H9 (cell line): ENCODE measurements at places on chromosomes 4 and X.

GRCh38 chrX:104310090-104310489, 55.4 kb upstream of the ESX1 start:
- DNase-seq = no peak

DNA sequence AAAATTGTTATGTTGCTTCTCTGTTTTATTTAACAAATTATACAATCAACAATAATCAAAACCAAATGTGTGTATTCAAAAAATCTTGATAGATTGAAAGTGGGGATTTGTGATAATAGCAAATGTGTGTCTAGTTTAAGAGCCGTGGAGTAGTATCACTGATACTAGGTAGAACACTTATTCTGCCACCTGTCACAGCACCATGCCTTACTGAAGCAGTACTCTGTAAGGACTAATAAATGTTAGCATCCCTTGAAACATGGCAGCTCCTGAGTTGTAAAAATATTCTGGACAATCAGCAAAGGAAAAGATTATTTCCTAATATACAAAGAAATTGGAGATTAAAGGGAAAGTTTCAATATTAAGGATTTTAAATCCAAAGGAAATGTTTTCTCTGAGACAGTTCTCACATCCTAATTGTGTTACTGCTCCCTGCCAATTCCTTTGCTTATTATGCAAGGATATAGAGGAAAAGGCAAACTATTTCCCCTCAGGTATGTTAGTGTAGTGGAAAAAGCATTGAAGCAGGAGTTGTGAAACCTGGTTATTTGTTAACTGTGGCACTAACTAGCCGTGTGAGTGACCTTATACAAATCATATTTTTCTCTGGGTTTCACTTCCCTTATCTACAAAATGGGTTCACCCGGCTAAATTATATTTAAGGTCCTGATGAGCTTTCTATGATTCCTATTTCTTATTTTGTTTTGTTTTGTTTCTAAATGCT, 303.1 kb downstream of the ARHGAP24 start:
- DNase-seq = no peak

DNA sequence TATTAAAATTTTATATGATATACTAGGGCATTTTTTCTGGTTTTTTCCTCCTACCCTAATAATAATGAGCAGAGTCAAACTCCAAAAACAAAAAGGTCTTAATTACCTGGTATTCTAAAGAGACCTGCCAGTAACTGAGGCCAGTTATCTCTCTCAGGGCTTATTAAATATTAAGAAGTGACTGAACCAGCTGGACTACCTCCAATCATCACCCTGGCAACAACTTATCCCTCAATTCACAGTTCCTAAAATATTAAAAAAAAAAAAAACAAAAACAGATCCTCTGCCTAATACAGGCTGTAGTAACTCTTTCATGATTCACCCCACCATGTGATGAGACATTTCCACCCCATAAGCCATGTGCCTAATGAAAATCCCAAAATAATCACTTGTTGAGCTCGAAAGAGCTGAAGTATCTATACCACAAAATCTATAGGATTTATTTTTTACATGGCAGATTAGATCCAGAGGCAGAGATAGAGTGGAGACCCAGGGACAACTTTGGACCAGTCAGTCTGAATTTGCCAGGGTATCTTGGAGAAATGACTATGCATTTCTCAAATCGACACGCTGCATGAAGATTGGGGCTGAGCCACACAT, 698.0 kb downstream of the FAT4 start:
- no peak for DNase-seq

- no peak for DNase-seq
Observed at GRCh38 chr4:1290165-1290977, 680 bp downstream of the MAEA start.

GRCh38 chrX:47351706-47352105, 18.7 kb upstream of the ZNF157 start:
- DNase-seq = no peak

DNA sequence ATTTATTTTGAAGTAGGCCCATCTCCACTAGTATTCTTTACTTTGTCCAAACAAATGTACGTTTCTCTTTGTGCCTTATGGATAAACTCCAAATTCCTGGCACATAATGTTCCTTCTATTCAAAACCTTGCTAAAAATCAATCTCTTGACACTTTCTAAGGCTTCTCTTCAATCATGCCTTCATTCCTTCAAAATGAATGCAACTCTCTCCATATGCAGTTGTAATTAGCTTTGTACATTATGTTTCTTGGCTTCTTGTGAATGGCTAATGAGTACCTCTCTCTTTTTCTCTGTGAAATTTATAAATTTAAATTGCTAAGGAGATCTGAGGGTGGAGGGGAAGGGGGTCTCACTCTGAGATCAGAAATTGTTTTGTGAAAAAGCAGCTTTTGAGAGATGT, 24.0 kb upstream of the ANK2 start:
- DNase-seq = no peak

- DNase-seq = no peak
Observed at GRCh38 chrX:53374923-53375322, 47.5 kb downstream of the SMC1A start.

DNA sequence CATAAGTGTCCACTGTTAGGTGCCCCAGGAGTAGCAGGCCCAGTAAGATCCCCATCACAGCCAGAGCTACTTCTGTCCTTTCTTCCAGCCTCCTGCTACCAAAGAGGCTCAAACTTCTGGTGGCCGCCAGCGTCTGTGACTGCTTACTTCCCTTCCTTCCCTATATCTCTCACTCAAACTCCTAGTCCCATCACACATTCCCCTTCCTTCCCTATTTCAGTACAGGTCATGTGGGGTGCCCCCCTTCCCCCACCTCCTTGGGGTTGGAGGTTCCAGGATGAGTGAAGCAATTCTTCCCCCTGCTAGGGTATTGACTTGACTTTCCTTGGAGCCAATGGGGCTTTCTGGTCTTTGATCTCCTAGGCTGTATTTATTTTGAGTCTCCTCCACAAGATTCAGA, at the start of gene VSIG4:
Gene VSIG4, minus strand, starts transcription at position 137 of the 400 bp plus-strand sequence. Its CDS starts 82 bp downstream, at position 55.
- no peak for DNase-seq

GRCh38 chr4:148300877-148301276, 141.3 kb downstream of the NR3C2 start:
- DNase-seq = no peak

GRCh38 chrX:139194571-139195280, 335.8 kb upstream of the F9 start:
- peak; percentile 48 for DNase-seq

DNA sequence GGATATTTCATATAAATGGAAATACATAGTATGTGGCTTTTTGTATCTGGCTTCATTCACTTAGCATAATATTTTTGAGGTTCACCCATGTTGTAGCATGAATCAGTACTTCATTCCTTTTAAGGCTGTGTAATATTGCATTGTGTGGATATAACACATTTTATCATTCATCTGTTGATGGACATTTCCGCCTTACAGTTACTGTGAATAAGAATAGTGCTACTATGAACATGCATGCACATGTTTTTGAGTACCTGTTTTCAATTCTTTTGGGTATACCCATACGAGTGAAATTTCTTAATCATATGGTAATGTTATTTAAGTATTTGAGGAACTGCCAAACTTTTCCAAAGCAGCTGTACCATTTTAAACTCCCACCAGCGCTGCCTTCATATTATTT, 539.6 kb upstream of the DIPK2B start:
- no peak for DNase-seq

DNA sequence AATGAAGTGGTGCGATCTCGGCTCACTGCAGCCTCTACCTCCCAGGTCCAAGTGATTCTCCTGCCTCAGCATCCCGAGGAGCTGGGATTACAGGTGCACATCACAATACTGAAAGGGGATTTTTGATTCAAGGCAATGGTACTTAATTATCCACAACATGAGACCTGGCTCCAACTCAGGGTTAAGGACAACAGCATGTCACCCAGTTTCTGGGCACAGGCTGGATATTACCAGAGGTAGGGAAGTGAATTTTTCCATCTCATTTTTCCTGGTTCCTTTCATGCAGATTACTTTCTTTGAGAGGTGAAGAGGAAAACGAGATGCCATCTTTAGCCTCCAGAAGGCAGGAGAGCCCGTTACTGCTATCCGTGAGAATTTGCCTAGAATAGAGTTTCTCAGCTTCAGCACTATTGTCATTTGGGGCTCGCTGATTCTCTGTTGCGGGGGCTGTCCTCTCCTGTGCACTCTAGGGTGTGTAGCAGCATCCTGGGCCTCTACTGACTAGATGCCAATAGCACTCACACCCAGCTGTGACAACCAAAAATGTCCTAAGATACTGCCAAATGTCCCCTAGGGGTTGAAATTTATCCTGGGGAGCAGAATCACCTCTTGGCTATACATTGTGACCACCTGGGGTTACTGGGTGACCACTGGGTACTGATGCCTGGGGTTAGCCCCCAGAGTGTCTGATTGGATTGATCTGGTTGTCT, 121.8 kb upstream of the NDP start:
- no peak for DNase-seq

- peak; percentile 27 for DNase-seq
Observed at GRCh38 chr4:1246901-1247863, 1.7 kb downstream of the CTBP1 start.

GRCh38 chr4:16807355-16807754, 91.1 kb downstream of the LDB2 start:
- no peak for DNase-seq

- no peak for DNase-seq
Observed at GRCh38 chrX:50093625-50094024, 107.2 kb downstream of the AKAP4 start.

GRCh38 chr4:26361297-26361696, 40.5 kb downstream of the RBPJ start:
- no peak for DNase-seq

DNA sequence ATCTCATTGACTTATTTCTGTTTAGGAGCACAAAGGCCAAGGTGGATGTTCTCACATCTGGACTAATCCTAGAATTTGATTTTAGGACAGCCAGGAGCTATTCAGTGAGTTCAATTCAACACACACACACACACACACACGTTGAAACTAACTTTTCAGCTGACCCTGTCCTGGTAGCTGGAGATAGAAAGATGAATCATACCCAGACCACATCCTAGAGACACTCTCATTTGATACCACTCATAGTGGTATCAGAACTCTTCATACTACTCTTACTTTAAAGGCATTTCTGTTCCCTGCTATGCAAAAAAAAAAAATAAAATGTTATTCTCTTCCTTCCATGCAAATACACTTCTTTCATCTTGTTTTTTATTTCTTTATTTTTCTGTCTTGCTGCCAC, 36.7 kb downstream of the KLF8 start:
- no peak for DNase-seq

DNA sequence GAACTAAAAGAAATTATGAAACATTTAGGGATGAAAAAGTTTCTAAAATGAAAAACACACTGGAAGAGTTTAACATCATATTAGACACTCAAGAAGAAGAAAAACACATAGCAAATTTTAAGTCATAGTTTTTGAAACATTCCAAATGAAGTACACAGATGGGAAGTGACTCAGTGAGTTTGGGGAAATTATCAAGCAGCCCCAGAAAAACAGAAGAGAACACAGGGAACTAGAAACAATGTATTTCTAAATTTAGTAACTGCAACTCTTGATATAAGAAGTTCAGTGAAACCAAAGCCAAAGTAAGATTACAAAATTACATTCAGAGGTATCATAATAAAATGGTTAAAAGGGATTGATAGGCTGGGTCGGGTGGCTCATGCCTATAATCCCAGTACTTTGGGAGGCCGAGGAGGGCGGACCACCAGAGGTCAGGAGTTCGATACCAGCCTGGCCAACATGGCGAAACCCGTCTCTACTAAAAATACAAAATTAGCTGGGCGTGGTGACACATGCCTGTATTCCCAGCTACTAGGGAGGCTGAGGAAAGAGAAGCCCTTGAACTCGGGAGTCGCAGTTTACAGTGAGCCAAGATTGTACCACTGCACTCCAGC, 461.2 kb downstream of the KCTD8 start:
- no peak for DNase-seq

DNA sequence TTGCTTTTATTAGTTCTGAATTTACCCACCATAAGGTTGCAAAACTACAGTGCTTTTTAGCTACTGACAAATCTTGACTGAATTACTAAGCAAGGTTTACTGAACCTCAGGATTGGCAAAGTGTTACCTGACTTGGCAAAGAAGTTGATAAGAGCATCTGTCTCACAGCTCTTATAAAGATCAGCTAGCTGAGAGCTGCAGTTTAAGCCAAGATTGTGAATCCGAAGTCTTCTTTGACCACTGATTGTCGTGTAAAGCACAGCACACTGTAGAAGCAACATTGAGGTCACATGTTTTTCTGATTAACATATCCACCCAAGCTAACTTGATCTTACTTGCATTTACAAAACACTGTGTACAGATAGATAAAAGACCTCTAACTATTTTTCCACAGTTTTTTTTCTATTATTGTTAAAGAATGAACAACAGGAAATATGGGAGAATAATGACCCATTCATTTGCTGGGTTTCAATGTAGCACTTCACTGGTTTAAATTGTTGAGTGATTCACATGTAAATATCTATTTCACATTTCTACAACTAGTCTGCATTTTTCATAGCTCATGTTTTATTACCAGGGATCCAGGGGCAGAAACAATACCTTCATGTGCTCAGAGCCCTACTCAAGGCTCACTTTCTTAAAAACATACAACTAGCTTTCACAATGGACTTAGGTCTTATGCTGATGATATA, 54.0 kb downstream of the METTL14 start:
- DNase-seq = no peak

DNA sequence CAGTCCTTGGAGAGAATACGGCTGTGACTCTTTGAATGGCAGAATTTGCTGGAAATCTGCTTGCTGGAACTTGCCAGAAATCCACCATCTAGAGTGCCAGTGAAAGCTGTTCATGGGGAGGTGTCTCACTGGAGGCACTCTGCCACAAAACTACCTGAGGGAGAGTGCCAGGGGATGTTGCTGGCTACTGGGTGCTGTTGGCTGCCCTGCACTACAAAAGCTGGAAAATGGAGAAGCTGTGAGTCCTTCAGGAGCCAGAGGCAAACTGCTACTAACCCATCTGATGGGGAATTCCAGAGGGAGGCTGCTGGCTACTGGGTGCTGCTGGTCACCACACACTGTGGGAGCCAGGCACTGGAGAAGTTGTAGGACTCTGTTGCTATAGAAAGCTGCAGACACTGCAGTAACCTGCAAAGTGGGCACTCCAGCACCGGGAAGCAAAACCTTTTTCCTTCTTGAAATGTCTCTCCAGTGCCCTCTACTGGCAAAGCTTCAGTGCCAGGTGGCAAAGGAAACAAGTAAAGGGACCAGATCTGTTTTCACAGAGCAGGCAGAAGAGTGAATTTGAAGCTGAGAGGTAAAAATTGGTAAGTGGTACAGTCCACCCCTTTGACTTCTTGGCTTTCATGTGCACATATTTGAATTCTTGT, 47.8 kb upstream of the HSD17B10 start:
- peak; percentile 61 for DNase-seq
